ENCODE measurements at places on chromosomes 6 and 20.
A peak's percentile ranks its signal among the peaks of the same experiment; 100 is the strongest.

DNA sequence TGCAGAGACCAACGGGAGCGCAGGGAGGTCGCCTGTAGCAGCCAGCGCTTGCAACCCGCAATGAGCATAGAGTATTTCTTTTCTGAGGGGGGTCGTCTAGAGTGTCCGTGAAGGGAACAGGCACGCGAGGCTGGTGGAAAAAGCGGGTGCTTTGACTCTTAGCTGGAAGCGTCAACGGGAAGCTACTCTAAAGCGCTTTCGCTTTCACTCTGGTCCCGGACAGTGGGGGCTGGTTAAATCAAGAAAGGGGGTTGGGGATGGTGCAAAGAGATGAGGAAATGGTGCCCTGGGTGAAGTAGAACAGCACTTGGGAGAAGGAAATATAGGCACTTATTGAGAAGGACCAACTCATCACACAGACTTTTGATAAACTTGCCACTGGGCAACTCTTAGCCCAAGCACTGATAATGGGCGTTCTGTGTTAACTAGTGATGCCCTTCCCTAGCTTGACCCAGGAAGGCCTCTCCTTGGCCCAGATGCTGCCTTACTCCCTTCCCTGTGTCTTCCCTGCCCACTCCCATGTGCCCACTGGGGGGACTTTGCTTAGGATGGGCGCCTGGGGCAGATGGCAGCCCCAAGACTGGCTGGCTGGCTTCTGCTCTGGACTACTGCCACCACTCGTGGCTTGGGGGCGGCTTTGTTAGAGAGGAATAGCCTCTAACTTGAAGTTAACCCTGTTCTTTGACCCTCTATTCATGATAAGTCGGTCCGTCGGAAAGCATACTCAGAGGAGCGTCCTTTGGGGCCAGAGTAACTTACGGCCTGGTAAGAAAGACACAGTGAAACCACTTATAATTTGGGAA is 585 bp downstream of the PSMB9 start:
- DNase-seq: peak; percentile 45

- DNase-seq: no peak
These were observed 33.0 kb downstream of the FOXP4 start for GRCh38 chr6:41579088-41579610.

- no peak for DNase-seq
These were observed 35.4 kb upstream of the E2F3 start for GRCh38 chr6:20366082-20366830.

- DNase-seq: no peak
These were observed 17.0 kb downstream of the CDS2 start for GRCh38 chr20:5143851-5144250.

GRCh38 chr20:13723011-13723410 is 61.7 kb downstream of the ESF1 start:
- no peak for DNase-seq

DNA sequence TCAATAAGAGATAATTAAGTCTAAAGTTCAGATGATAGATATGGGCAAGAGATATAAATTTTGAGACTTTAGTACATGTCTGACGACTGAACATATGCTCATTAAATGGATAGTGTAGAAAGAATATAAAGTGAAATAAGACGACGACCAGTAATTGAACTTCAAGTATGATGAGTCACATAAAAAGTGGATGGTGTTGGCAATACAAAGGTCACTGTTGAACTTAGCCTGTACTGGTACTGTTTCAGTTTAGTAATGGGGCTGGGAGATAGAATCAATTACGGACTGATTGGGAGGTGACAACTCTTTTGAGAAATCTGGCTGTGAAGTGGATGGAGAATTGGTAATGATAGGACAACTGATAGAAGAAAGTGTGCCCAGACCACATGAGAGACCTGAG is 68.1 kb downstream of the IBTK start:
- DNase-seq: no peak

DNA sequence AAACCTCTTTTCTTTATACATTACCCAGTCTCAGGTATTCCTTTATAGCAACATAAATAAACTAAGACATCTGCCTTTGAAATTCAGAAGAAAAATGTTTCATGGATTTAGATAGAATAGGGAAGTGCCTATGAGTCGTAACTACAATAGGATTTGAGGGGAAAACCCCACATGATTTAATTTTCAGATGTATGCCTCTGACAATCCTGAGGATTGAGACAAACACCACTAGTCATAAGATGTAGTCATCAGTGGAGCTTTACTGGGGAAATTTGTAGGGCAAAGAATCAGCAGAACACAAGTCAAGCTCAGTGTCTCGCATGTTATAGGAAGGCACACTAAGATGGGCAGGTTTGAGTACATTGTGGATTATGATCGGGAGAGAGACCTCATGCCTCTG is 566.4 kb downstream of the BMP2 start:
- no peak for DNase-seq

- DNase-seq: peak; percentile 66
These were observed 91.9 kb upstream of the SIRPA start for GRCh38 chr20:1803061-1803931.

DNA sequence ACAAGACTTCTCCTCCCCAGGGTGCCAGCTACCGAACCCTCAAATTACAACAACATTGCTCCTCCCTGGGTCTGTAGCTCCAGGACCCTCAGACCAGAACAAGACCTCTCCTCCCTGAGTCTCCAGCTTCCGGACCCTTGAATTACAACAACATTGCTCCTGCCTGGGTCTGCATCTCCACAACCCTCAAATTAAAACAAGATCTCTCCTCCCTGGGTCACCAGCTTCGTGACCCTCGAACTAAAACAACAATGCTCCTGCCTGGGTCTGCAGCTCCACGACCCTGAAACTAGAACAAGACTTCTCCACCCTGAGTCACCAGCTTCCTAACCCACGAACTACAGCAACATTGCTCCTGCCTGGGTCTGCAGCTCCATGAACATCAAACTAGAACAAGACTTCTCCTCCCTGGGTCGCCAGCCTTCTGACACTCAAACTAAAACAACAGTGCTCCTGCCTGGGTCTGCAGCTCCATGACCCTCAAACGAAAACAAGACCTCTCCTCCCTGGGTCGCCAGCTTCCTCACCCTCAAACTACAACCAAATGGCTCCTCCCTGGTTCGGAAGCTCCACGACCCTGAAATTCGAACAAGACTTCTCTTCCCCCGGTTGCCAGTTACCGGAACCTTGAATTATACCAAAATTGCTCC is 324.5 kb downstream of the PREX1 start:
- no peak for DNase-seq

- DNase-seq: no peak
These were observed 35.4 kb upstream of the PIM1 start for GRCh38 chr6:37134396-37135191.

DNA sequence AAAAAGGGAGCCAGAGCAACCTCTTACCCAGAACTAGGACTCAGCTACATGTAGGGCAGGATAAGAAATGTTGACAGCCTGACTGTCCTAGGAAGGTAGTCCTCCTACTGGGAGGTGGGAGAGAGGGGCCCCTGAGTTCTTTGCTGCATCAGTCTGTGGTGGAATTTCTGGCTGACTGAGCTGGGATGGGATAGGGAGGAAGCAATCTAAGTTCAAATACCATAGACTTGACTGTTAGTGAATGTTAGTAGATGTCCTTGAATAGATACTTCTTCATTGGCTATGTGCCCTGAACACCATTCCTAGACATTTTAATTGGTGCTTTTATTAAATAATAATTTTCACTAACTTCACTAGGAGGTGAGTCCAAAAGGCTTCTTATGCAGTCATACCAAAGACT is 1343.6 kb upstream of the CITED2 start:
- no peak for DNase-seq

All from anterior cingulate cortex (tissue), 58 donors.